MM.1S (cell line): ENCODE measurements at places on chromosomes 3 and 15.

- DNase-seq = peak; percentile 78
These were observed 21.7 kb upstream of the TBC1D21 start for GRCh38 chr15:73851689-73852088.

GRCh38 chr15:31262901-31263671, 63.5 kb upstream of the KLF13 start:
- peak; percentile 82 for DNase-seq

DNA sequence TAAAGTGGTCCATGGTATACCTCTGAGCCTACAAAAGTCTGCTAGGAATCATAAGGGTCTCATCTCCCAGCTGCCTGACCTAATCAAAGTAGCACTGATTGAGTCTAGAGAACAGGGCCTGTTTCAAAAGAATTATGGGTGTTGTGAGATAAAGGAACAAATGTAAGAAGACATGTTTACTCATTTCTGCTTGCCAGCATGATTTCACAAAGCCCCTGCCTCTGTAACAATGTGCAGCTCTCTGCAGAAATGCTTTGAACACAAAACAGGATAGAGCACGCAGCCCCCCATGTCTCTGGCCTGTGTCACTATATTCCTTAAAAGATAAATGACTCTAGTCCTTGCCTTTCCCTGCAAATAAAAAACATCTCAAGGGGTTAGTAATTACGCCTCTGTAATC, 94.7 kb upstream of the IGSF10 start:
- no peak for DNase-seq

GRCh38 chr15:25092661-25093060, 137.9 kb downstream of the SNRPN start:
- no peak for DNase-seq

DNA sequence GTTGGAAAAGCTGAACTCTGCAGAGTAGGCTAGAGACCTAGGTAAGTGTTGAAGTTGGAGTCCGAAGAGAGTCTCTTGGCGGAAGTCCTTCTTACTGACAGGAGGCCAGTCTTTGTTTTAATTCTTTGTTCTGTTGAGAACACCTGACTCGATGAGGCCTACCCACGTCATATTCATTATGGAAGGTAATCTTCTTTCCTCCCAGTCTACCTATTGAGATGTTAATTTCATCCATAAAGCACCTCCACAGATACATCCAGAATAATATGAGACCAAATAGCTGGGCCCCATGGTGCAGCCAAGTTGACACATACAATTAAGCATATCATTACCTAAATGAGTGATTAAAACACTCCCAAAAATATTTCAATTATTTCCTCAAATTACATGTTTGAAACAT, 515.5 kb downstream of the CADM2 start:
- no peak for DNase-seq

- no peak for DNase-seq
These were observed 10.5 kb upstream of the ANO10 start for GRCh38 chr3:43632269-43632733.

DNA sequence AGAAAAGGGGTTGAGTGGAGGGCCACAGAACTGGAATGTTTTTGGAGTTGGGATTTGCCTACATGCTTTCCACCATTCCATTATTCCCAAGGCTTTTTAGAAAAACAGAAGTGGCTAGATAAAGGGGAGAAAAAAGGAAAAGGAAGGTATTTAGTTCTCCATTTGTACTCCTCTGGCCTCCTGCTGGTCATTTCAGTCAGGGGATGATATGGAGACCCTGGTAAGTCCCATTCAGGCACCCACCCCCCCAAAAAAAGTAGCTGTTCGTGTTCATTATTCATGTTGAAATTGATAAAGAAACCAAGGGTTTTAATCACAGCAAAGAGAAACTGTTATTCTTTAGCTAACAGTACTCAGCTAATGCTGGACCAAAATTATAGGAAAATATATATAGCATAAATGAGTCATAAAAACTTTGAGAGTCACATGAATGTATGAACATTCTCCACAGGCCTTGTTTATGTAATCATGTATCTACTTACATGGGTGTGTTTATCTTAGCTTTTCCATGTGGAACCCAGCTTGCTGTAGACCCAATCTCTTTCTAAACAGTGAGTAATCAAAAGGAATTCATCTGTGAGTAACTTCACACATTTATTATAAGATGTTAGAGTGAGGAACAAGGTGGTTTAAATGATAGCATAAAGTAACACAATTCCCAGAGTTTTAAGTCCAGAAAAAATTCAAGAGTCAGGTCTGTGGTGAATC, 167.2 kb downstream of the KCNMB2 start:
- no peak for DNase-seq

GRCh38 chr3:149879872-149880271, 66.9 kb downstream of the RNF13 start:
- peak; percentile 27 for DNase-seq

DNA sequence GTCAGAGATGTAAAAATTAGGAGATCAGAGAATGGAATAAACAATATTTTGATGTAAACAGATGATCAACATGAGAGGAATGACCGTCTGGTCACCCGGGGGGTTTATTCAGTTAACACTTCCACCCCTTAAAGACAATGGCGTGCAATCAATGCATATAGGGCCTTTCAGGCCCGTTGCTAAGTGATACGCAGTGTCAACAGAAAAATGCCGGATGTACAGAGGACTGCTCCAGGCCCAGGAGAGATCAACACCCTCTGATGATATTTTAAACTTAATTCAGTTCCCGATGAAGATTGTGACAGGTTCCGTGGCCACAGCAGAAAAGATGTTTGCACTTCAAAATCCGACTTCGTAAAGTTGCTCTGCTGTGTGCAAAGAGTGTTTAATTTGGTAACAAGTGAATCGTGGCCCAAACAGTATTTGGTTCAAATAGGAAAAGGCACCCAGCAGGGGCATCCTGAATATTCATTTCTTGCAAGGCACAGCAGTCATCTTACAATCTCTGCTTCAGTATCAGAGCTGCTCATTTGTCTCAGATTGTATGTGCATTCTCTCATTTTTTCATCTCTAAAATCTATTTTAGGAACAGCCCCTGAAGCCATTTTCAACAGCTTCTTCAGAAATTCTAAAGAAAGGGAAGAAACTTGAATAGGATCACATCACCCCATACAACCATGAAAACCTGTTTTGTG, 72.6 kb downstream of the FOXB1 start:
- DNase-seq = no peak

DNA sequence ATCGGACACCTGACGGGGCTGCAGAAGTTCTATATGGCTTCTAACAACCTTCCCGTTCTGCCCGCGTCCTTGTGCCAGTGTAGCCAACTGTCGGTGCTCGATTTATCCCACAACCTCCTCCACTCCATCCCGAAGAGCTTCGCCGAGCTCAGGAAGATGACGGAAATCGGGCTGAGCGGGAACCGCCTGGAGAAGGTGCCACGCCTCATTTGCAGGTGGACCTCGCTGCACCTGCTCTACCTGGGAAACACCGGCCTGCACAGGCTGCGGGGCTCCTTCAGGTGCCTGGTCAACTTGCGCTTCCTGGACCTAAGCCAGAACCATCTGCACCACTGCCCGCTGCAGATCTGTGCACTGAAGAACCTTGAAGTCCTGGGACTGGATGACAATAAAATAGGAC, 9.8 kb upstream of the LRRC34 start:
- no peak for DNase-seq

GRCh38 chr3:134445636-134446035, 40.1 kb downstream of the ANAPC13 start:
- no peak for DNase-seq

- DNase-seq = no peak
These were observed 353.0 kb downstream of the ROBO1 start for GRCh38 chr3:79414806-79415205.

DNA sequence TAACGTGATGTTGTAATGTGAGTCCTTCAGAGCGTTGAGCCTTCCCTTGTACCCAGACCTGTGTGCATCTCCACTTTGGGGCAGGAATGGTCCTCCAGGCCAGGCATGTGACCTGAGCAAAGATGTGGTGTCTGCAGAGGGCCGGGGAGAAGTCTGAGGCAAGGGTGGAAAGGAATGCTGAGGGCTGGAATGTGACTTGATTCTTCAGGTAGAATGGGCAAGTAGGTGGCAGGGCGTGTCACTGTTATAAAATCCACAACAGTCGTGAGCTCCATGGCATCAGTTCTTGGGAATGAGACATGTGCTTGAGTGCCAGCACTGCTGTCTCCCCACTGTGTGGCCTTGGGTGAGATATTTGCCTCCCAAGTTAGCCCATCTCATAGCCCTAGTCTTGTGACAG, 24.0 kb upstream of the BSN start:
- DNase-seq = no peak

- DNase-seq = no peak
These were observed 5.2 kb upstream of the RAD18 start for GRCh38 chr3:8968375-8968882.

DNA sequence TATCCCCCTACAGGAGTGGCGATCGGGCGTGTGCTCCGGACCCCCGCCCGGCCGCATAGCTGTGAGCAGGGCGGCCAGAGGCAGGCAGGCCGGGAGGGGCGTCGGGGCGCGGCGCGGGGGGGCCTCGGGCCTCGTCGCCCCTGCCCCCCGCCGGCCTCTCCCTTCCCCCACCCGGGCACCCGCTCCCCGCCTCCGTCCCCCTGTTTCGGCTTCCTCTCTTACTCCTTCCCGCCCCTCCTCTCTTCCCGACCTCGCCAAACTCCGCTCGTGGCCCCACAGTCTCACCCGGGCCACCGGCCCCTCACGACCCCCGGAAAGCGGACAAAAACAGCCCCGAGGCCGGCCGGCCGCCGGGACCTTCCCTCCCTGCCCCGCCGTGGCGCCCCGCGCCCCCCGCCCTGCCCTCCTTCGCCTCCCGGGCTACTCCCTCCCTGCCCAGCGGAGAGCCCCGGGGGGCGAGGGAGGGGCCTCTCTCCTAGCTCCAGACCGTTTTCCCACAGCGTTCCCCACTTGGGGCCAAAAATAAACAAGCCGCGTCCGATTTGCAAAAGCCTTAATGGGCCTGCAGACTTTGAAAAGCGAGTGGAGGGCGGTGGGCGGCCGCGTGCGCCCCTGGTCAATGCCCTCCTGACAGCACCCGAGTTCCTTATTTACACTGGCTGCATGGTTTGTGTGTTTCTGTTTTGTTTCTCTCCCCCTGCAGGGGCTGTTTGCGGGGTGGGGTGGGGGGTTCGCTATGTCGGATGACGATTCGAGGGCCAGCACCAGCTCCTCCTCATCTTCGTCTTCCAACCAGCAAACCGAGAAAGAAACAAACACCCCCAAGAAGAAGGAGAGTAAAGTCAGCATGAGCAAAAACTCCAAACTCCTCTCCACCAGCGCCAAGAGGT, 1.0 kb downstream of the UBE2E1 start:
- peak; percentile 45 for DNase-seq

DNA sequence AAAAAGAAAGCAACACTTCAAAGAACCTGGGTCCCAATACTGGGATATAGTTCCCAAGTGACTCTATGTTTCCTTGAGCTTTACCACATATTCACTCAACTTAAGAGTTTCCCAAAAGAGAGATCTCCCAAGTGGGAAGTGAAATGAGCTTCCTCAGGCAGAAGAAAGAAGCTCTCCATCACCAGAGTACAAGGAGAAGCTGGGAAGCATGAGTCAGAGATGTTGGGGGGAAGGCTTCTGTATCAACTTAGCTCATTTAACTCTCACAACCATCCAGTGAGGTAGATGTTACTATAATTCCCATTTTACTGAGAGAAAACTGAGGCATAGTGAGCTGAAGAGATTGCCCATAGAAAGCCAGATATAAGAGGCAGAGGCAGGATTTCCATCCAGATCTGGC, 47.0 kb upstream of the TRIM42 start:
- DNase-seq = no peak

- DNase-seq = no peak
These were observed 74.0 kb downstream of the SRGAP3 start for GRCh38 chr3:9175421-9175820.

GRCh38 chr3:183074261-183074660, 25.0 kb downstream of the MCCC1 start:
- DNase-seq = no peak

GRCh38 chr3:71172189-71172588, 411.3 kb downstream of the FOXP1 start:
- no peak for DNase-seq

GRCh38 chr3:56855856-56856512, 54.2 kb upstream of the ARHGEF3 start:
- peak; percentile 32 for DNase-seq

- no peak for DNase-seq
These were observed 49.9 kb downstream of the CACNA1D start for GRCh38 chr3:53544357-53544756.

- DNase-seq = no peak
These were observed 18.0 kb upstream of the CHMP2B start for GRCh38 chr3:87209111-87209510.

- DNase-seq = no peak
These were observed 58.6 kb downstream of the MAP2K5 start for GRCh38 chr15:67601073-67601472.

DNA sequence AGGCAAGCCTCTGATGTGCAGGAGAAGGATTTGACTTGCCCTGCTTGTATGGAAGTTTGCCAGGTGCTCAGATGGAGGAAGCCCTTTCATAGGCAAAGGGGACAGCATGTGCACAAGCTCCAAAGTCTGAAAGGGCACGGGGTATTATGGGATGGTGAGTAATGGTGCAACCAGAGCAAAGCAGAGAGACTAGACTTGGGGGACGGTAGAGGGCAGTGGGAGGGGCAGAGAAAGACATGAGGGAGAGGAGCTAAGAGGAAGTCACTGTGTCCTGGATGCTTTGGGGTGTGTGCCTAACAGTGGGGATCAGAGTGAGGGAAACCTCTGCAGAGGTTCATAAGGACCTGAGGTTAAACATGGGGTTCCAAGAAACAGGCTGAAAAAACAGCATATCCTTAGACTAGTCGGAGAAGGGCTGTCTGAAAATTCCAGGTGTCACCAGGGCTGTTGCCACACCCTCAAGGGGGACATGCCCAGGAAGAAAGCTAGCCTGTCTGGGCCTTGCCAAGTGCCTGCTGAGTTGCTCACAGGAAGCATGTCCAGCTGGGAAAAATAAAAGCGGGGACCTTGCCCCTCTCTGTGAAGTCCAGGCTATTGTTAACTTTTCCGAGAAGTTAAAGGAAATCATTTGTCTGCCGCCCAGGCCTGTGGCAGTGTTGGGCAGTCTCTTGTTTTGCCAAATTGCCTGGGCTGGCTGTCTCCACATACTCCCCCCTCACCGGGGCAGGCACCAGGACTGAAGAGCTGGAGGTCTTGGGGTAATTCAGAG, 47.1 kb downstream of the HRH1 start:
- no peak for DNase-seq

GRCh38 chr3:139234491-139234890, 109.3 kb upstream of the MRPS22 start:
- DNase-seq = no peak

- DNase-seq = no peak
These were observed 8.8 kb downstream of the CAPN3 start for GRCh38 chr15:42368096-42368495.

- no peak for DNase-seq
These were observed 53.0 kb downstream of the PIAS1 start for GRCh38 chr15:68107142-68107541.

- no peak for DNase-seq
These were observed 8.0 kb downstream of the CDAN1 start for GRCh38 chr15:42728972-42729371.

- no peak for DNase-seq
These were observed 27.6 kb downstream of the C3orf33 start for GRCh38 chr3:155778462-155778861.

GRCh38 chr3:12961007-12961696, 112.1 kb downstream of the IQSEC1 start:
- no peak for DNase-seq
